Stimulated activated CD8-positive, alpha-beta memory T cell treated with anti-CD3 and anti-CD28 coated beads, Interleukin-4, amount 100 ng/mL, for 4 hours (primary cell): ENCODE measurements at places on chromosomes 16 and 17.

GRCh38 chr17:17144916-17145665, 61.0 kb downstream of the PLD6 start:
- DNase-seq: no peak

DNA sequence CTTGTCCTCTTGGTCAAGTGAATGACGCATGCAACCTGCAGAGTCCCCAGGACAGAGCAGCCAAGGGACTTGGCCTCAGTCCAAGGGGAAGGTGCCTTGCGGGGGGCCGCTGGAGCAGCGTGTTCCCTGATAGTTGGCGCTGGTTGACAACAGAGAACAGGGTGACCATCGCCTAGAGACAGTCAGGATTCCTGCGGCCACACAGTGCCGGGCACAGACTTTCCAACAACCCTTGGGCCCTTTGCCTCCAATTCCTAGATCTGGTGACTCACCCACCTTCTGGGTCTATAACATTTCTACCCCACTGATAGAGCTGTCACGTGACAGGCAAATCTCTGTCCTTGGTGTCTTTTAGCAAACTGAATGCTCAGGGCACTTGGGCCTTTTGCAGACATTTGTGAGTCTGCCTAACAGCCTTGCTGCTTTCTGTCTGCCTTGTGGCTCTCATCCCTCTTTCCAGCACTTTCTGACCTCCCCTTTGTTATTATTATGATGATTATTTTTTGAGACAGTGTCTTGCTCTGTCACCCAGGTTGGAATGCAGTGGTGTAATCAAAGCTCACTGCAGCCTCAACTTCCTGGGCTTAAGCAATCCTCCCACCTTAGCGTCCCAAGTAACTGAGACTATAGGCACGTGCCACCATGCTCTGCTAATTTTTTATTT, 11.9 kb upstream of the TEDC2 start:
- DNase-seq: no peak

- no peak for DNase-seq
These were observed 55.5 kb downstream of the RPH3AL start for GRCh38 chr17:296906-297690.

DNA sequence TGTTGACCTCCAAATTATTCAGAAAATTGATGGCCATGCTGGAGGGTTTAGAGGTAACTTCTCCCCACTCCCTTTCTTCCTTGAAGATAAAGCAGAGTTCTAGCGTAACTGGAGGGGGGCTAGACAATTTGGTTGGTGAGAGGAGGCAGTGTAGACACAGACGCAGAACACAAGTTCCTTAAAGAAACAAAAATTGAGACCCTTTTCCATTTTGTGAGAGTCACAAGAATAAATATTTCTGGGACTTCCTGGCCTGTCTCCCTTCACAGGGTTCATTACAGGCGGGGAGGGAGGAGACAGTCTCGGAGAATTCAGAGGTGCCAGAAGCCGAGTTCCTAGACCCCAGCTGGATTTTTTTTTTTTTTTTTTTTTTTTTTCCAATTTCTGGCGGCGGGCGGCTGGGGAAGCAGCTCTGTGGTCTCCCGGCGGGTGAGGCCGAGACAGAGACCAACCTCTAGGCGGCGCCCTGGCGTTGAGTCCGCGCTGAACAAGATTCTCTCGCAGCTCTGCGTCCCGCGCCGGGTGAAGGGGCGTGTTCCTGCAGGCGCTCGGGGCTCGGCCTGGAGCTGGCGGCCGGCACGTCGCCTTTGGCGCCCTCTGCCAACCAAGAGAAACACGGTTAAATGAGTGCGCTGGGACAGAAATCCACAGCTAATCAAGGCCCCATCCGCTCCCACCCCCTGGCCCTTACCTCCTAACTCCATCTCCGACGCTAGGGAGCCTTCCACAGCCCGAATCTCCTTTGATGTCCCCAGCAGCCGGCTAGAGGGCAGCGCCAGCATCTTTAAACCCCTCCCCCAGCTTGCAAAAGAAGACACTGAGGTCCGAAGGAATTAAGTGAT, 10.2 kb upstream of the HOXB9 start:
- no peak for DNase-seq

- no peak for DNase-seq
These were observed 5.8 kb downstream of the SLC5A2 start for GRCh38 chr16:31488468-31489297.

DNA sequence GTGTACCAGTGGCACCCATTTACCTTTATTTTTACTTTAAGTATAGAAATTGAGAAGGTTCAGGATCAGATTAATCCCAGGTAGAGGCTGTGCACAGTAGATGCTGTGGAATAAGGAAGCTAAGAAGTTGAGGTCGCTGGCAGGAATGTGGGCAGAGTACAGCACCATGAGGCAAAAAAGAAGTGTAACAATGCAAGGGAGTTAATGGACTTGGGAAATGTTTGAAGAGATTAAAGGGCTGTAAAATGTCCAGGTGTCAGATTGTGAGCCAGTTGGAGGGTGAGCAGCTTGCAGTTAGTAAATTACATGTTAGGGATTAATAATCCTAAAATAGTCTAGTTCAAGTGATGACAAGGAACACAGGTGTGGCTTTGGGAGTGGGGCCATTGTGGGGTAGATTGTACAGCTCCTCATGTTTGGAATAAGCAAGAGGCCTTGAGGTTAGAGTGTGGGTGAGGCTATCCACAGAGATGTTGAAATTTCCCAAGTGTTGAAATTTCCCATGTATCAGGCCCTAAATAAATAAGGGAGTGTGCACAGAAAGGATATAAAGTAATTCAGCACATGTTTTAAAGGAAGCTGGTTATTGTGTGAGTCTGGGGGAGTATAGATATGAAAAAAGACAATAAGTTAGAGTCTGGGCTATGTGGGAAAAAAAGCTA, 21.5 kb downstream of the TAT start:
- no peak for DNase-seq

GRCh38 chr17:80331820-80332219, 71.2 kb downstream of the RNF213 start:
- no peak for DNase-seq

DNA sequence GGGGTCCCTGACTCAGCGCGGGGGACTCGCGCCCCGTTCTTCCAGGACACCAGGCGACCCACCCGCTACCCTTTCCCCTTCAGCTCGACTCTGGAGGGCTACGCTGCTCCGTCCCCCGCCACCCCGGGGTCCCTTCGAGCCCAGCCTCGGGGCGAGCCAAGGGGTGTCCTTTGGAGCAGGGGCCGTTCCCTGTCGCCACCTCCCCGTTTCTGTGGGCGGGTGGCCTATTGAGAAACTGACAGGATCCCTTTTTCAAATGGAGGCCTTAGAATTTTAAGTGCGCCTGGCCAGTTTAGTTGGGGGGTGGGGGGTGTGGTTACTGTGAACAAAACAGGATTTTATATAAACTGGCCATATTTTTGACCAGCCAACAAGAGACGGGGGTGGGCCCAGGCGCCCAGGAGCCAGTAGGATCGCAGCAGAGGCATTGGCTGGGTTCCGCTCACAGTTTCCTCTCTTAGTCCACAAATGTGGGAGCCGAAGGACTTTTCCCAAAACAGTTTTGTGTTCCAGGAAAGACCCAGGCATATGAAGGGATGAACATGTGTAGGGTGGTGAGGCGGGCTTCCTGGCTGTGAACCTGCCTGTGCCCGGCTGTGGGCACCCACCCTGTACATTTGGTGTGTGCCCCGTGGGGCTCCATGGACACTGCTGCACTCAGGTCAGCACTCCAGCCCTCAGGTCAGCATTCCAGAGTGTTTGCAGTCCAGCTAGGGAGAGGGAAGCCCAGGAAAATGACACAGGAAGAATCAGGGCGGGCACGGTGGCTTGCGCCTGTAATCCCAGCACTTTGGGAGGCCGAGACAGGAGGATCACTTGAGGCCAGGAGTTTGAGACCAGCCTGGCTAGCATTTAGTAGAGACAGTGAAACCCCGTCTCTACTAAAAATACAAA, 722 bp upstream of the TIMP2 start:
- no peak for DNase-seq

DNA sequence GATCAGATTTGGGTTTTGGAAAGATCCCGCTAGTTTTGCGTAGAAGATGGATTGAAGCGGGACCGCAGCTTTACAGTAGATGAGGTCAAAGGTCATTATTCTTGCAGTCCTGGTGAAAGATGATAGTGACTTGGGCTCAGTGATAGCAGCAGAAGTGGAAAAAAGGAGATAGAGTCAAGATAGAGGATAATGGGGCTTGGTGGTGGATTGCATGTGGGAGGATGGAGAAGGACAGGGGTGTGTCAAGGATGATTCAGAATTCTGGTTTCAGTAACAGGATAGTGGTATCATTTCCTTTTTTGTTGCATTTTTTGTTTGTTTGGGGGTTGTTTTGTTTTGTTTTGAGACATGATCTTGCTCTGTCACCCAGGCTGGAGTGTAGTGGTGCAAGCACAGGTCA, 28.7 kb downstream of the CHD9NB start:
- DNase-seq: no peak

DNA sequence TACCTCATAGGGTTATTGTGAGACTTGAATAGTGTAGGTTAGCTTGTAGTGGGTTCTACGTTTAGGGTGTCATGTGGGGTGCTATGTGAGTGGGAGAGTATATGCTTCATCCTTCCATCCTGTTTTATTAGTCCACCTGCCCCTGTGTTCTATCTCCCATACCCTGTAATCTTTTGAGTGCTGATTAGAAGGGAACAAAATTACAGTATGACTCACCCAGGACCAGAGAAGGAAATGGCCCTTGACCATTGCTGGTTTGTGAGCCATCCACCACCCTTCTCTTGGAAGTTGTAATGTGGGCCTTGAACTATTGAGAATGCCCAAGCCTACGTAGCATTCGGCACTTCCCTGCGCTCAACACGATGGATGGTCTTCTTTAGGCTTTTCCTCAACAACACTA, 17.1 kb downstream of the SAP30BP start:
- no peak for DNase-seq

GRCh38 chr16:81592353-81592866, 147.8 kb downstream of the CMIP start:
- no peak for DNase-seq

DNA sequence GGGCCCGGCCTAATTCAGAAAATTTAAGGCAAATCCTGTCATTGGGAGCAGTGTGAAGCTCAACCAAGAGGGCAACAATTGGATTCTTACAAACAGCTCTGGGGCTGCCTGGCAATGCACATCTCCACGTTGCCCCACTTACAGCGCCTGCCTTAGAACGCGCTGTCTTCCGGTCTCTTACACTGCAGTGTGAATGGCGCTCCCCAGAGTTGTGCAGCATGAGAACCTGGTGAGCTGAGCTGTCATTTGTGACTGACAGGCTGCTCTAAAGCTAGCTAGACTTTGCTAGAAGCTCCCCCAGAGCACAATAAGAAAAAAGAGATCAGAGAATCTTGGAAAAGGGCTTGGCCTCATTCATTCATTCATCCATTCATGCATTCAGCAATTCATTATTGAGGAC, 64.5 kb upstream of the PLCG2 start:
- DNase-seq: no peak

GRCh38 chr16:63061319-63061718, 1025.1 kb upstream of the CDH8 start:
- DNase-seq: no peak

- DNase-seq: no peak
These were observed 46.1 kb upstream of the BPTF start for GRCh38 chr17:67779098-67779672.

DNA sequence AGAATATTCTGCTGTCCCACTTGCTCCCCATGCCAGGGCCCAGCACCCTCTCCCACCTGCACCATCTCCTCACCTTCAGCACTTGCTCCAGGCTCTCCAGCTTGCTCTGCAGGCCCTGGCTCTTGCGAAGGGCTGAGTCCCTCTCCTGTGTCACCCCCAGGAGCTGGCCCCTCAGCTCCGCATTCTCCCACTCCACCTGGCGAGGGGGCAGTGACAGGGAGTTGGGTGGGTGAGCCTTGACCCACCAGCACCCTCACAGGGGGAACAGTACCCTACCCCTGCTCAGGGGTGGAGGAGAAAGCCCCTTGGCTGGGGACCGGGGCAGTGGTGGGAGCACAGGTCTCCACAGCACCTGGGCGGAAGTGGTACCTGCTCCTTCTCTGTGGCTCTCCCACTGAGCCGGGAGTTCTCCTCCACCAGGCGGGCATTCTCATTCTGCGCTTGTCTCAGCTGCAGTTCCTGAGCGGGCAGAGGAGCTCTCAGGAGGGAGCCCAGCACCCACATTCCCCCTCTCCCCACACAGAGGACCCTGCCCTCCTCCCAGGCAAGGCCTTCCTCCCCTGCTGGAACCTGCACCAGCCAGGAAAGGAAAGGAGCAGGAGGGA, 5.9 kb downstream of the TSPOAP1 start:
- DNase-seq: no peak

- DNase-seq: no peak
These were observed 6.2 kb upstream of the SLC16A13 start for GRCh38 chr17:7029659-7030058.

DNA sequence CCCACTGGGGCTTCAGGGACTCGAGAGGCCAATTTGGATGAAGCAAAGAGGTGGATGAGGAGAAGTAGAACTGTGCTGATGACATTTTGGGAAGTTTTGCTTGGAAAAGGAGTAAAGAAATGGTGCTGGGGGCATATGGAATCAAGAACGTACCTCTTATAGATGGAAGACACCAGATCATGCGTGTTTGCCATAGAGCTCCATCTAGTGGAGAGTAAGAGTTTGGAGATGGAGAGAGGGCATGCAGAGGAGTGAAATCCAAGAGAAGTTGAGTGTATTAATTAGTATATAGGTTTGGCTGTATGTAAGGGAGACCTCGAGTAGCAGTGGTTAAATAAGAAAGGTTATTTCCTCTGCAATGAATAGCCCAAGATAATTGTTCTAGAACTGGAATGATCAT, 56.0 kb downstream of the SHISA6 start:
- no peak for DNase-seq

GRCh38 chr16:56372013-56372634, 53.2 kb downstream of the AMFR start:
- no peak for DNase-seq

- peak; percentile 64 for DNase-seq
These were observed at the start of gene SLC7A6 for GRCh38 chr16:68264128-68265077. Gene SLC7A6 (plus strand): TSS chr16:68264526. CDS start chr16:68274727, 10,201 bp downstream.

GRCh38 chr17:57395721-57396321, 139.5 kb downstream of the MSI2 start:
- no peak for DNase-seq

GRCh38 chr17:50184611-50185398, 16.6 kb downstream of the COL1A1 start:
- DNase-seq: no peak

- no peak for DNase-seq
These were observed 23.1 kb upstream of the GPRC5C start for GRCh38 chr17:74408815-74409214.

DNA sequence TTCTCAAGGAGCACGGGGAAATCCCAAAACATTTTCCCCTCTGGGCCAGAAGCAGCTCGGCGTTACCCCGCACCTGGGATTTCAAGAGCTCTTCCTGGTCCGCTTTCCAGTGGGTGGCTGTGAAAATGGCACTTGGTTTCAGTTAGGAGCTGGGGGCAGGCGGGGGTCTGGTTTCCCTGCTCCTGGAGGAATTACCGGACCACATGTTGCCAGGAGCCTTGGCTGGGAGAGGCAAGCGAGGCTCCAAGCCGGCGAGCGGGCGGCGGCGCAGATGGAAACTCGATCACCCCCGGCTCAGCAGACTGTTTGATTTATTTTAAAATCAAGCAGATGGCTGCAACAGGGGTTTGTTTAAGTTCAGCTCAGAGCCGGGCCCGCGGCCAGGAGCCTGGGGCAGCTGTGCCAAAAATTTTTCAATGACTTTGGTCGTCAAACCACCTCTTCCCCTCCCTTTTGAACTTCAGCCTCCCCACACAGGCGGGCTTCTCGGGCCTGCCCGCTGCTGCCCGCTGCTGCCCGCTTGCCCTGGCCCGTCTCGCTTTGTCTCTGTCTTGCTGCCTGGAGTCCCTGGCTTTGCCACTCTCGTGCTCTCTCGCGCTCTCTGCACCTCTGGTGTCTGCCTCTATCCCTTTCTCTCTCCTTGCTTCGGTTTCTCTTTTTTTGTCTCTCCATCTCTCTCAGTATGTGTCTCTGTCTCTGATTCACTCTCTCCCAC, 108.0 kb upstream of the CIBAR2 start:
- no peak for DNase-seq

GRCh38 chr17:79997011-79997660, 38.5 kb downstream of the TBC1D16 start:
- DNase-seq: peak; percentile 24
